CD4-positive, alpha-beta T cell treated with Interleukin-4 for 1 hour (primary cell): ENCODE measurements at places on chromosomes 2 and 18.

- DNase-seq: no peak
Observed at GRCh38 chr2:64632835-64633819, 20.6 kb downstream of the SERTAD2 start.

DNA sequence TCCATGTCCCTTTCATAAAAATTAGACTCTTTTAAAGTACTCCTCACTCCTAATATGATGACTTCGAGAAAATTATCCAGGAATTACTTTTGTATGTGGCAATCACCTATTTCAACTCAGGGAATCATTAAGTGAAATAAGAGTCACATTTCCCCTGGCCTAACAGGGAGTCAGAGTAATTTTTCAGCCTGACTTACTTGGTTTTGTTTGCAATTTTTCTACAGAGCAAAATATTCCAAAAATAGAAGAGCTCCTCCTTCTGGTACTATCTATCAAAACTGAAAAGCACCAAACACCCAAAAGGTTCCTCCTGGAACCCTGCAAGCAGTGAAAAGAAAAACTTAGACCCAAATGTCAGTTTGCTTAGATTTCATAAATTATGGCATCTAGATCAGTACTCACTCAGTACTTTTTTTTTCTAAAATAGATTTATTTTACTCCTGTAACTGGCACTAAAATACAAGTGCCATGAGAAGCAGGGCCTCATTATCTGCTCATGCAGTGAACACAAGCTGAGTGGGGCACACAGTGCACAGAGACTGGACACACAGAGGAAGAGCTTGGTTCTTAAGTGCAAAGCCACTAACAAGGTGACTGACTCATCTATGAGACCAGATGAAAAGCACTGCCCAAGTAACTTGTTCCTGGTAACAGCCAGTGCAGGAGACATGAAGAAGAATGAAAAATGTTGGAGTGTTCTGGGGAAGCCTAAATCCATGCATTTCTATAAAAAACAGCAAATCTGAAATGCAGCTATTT, 28.7 kb downstream of the ACAA2 start:
- no peak for DNase-seq

DNA sequence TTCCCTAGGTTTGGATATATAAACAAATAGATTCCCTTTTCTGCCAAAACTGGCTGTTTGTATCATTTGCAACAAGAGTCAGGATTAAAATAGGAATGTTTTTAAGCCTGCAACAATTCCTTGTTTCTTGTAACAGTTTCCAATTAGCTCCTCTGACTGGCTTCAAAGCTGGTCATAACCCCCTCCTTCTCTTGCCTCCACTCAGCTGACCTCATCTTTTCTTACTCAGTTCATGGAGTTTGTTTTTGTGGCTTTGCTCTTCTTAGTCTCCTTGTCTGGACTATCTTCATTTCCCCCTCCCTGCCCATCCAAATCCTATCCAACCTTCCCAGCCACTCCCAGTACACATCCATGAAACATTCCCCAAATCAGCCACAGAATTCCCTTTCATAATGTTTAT, 14.3 kb upstream of the RAPH1 start:
- no peak for DNase-seq

GRCh38 chr2:49003201-49003600, 151.1 kb downstream of the FSHR start:
- DNase-seq: no peak

DNA sequence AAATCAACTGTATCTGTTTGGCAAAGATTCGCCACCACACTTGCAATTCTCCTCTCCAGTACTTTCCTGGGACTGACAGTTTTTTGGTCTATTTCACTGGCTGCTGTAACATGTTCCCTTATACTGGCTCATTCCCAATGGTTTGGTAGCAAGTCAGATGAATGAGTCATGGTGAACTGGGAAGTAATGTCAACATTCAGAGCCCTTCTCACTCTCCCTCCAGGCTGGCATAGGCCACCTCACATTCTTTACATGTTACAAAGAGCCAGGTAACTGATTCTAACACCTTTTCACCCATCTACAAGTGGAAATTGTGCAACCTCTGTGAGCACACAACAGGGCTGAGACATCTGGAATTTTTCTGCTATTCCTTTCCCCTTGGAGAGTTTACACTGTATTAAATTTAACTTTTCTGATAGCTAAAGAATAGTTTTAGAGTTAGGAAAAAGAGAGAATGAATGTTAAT, 111.3 kb upstream of the TLK1 start:
- no peak for DNase-seq

GRCh38 chr2:5285061-5285460, 407.1 kb upstream of the SOX11 start:
- no peak for DNase-seq

DNA sequence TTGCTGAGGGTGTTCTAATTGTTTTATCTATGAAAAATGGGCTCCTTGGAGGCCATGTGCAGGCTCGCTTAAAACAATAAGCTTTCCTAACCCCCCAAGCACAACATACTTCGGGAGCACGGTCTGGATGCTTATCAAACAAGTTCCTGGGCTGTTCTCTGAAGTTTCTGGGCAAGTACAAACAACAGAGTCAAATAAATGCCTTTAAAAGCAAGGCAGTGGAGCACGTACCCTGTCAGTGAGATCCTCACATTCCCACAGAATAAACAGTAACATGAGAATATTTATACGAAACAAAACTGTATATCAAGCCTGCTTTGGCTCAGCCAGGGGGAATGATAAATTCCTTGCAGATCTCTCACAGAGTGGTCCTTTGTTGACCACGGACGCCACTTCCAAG, 44.8 kb downstream of the FTCDNL1 start:
- no peak for DNase-seq

DNA sequence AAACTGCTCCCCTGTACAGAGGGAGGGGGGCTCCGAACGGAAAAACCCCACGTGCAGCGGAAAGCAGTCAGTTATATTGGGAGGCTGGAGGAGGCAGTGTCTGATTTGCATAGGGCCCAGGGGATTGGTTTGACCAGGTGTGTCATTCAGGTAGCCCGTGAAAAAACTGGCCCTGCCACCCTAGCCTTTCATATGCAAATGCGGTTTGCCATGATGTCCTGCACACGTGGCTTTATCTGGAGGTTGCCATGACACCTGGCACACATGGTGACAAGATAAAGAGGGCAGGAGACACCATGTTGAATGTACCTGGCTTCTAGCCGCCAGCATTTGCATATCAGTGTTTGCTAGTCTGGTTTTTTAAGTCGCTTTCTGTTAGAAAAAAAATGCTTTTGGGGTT, 20.5 kb downstream of the SLC25A52 start:
- DNase-seq: no peak

- peak; percentile 51 for DNase-seq
Observed at GRCh38 chr2:181178823-181179412, 198.5 kb downstream of the UBE2E3 start.

DNA sequence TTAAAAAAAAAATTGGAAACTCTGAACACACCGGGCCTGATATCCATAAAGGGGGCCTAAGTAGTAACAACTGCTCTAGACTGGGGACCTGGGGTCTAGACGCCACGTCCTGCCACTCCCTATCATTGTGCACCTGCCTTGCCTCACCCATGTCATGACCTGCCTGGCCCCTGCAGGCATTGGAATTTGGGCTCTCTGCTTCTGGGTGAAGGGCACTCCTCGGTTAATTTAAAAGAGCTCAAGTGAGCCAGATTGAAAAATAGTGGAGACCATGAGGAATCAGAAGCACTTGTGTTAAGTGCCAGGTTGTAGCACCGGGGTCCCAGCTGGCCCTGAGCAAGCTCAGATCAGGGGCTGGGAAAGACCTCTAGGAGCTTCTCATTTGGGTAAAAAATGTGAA, 48.1 kb downstream of the SLC4A1AP start:
- no peak for DNase-seq

GRCh38 chr2:144117086-144117485, 402.8 kb downstream of the ZEB2 start:
- no peak for DNase-seq

DNA sequence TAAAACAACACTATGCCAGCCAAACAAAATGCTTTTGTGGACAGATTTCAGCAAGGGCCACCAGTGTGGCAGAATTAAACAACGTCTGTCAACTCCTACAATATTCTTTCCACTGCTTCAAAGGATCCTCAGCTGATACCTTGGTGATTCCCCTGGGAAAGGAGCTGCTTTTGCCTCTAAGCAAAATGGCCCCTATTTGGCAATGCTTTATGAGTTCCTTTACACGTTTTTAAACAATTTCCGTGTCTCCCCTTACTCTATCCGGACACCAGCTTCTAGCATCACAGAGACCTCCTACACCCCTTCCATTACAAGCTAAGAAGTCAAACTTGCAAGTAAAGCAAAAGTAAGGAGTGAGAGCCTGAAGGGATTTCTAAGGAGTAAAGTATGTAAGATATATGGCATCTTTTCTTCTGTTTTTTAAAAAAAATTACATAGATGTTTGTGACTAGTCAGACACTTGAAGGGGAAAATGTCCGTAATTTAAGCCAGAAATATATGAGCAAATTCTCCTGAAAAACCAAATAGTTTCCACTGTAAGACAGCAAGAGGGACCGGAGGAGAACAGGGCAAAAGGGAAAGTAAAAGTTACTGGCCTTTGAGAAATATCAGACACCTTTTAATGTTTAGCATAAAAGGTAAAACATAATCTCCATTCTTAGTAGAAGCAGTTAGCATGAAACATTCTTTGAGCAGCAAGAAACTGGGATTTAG, 1.9 kb downstream of the SOS1 start:
- DNase-seq: no peak

GRCh38 chr2:121596221-121597080, 52.8 kb downstream of the CLASP1 start:
- peak; percentile 9 for DNase-seq

DNA sequence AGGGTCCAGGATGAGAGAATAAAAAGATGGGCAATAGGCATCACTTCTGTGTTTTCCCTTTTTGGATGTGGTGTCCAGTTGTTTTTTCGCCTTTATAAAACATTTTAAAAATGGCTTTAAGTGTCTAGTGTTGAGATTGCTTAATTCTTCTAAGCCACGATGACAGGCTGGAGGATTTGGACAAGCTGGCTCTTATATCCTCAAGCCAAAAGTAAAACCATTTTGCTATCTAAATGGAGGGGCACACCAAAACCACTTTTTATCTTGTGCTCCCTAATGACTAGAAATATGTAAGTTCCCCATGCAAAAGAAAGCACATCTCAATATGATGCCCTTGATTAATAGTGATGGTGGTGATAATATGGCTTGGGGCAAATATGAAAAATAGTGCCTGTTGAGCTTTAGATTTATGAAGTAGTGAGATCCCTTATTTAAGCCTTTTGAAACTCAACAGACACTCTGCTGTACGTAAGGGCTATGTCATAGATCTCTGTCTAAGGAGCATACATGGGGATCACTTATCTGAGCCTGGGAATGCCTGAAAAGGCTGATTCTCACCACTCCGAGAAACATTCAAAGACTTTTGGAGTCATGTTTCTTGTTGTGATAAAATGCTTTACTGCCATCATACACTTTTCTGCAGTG, 185.5 kb downstream of the KCNS3 start:
- no peak for DNase-seq

- DNase-seq: peak; percentile 51
Observed at GRCh38 chr2:43576981-43577892, 18.6 kb downstream of the THADA start.

DNA sequence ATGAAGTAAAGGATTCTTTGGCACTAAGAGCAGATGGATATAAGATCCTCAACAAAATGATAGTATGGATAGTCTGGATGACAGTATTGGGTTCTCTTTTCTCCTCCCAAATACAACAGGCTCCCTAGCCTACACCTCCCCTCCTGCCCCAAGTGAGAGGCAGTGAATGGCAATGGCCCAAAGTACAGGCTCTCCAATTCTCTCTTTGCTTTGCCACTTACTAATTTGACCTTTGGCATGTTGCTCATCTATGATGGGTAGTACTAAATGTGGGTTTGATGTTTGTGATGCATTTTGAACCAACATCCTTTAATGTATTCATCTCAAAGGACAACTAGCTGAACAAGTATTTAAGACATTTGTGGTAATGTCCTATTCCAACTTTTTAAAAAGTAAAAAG, 65.9 kb downstream of the EIF5B start:
- no peak for DNase-seq

DNA sequence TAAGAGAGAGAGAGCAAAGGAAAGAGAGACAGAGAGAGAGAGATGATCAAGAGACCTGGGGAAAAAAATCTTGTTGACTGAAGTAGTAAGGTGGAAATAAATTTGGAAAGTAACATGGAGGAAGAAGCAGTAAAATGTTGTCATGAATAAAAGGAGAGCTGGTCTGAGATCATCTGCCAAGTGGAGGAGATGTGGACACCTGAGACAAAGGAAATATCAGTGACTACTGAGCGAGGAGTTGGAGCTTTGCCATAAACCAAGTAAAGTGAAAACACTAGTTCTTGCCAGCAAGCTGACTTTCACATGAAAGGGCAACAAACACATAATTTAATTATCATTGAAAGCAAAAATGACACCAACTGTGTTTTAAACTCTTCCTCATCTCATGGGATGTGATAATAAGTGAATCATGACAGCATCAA, 49.0 kb upstream of the DSG1 start:
- DNase-seq: no peak

DNA sequence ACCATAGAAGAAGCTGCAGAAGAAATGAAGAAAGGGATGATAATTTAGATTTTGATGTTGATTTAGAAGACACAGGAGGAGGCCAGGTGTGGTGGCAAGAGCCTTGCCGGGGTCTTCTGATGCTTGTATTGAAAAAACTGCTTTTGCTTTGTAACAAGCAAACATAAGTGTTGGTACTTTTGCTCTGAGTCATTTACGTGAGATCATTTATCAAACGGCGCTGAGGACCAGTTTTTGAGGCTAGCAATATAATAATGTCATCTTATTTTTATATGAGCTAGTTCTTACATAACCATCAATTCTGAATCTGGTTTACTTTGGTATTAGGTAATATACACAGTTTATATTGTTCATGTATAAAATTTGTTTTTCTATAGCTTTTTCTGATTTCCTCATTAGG, 30.6 kb downstream of the SPTBN1 start:
- no peak for DNase-seq

DNA sequence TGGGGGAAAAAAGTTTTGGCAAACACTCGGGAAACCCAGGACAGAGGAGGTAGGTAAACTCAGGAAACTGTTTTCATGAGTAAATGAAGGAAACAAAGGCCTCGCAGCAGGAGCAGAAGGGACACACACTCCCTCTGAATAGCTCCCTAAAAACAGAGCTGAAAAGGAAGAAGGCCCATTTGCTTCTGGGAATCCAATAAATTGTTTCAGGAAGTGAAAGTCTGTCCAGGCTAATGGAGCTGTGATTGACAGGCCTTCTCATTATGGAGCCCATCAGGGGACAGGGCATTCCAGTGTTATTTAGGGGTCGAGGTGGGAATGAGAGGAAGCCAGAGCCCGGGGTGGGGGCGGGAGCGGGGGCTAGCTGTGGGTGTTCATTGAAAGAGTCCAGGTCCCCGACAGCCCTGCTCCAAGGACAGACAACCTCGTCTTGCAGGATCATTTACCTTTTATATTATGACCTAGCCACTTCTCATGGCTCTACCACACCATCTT, 81.2 kb downstream of the GBX2 start:
- no peak for DNase-seq

- no peak for DNase-seq
Observed at GRCh38 chr2:240300840-240301239, 134.6 kb upstream of the GPC1 start.

GRCh38 chr18:48228301-48228715, 180.9 kb downstream of the ZBTB7C start:
- no peak for DNase-seq

- DNase-seq: no peak
Observed at GRCh38 chr2:180743401-180743800, 237.0 kb upstream of the UBE2E3 start.

GRCh38 chr18:7172611-7173010, 55.0 kb upstream of the LAMA1 start:
- no peak for DNase-seq
